ENCODE measurements at places on chromosomes 6 and 20.

DNA sequence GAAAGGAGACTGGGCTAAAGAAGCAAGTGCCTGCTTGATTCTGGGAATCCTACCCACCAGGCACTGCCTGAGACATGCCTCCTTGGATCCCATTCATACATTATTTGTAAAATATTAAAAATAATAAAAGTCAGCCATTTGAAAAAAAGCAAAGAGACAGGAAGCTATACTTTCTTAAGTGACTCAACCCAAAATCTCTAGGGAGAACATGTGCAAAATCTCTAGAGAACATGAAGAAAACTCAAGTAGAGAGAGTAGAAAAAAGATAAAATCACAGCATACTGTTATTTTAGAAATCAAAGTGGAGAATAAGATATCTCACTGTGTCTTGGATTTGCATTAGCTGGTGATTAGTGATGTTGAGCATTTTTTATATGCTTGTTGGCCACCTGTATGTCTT lies 197.2 kb upstream of the GGTLC1 start:
- DNase-seq: no peak

DNA sequence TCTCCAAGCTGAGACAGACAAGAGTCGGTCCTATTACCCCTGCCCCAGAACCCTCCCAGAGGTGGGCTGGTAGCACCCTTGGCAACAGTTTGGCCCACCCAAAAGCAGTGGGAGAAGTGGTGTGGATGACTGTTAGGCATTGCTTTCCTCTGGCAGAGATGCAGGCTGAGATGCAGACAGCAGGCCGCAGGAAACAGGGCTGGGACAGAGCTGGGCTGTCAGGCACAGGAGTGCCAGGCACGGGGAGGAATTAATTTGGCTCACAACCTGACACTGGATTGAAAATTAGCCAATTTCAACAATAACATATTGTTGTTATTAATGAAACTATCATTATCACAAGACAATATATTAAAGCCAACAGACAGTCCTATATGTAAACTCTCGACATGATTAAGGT lies 15.7 kb upstream of the SIRT5 start:
- no peak for DNase-seq

DNA sequence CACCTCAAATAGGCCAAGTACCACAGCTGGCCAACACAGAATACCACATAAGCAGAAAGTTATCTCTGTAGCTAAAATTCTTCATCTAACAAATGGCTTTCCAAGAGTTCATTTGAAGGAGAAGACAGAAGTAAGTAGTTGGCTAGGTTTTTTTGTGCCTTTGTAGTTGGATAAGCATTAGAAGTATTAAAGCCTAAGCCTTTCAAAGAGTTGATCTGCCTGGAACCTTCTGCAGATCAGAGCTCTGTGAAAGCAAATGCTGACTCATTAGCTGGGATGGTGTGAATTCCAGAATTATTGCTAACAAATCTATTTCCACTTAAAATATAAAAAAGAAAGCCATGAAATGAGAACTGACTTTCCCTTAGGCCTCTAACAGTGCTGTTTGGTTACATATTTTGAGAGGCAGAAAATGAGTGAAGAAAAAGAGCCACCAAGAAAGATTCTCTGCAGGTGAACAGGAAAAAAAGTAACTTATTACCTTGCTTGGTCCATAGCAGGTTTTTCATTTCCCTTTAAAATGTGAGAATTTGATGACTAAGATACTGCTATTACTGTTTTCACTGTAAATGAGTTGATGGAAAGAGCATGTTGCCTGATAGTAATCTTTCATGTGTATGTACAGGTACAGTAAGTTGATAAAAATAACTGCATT lies 763.2 kb upstream of the FLRT3 start:
- DNase-seq: no peak

- DNase-seq: peak; percentile 49
Observed at GRCh38 chr20:33490023-33490933, at the start of gene CBFA2T2. CBFA2T2 (plus strand) TSS chr20:33490096; CDS start chr20:33490268, 172 bp downstream.

GRCh38 chr20:18324596-18325089 lies 36.3 kb downstream of the ZNF133 start:
- no peak for DNase-seq

- no peak for DNase-seq
Observed at GRCh38 chr6:167233490-167233889, 57.6 kb upstream of the UNC93A start.

- no peak for DNase-seq
Observed at GRCh38 chr6:87697581-87698546, 4.2 kb downstream of the AKIRIN2 start.

DNA sequence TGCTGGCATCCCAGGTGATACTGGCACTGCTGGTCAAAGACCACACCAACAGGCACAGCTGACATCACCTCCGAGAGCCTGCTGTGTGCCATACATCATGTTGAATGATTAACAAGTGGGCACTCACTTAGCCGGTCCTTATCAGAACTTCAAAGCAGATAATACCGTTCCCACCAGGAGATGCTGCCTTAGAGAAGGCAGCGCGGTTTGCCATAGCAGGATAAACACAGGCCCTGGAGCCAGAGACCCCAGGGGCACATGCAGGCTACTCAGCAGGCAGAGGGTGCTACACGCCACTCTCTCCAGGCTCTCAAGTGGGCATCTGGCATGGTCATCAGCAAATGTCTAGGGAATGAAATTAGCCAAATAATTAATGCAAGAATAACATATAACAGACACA lies 86.5 kb upstream of the CST7 start:
- no peak for DNase-seq

GRCh38 chr20:57638173-57638894 lies 18.1 kb upstream of the ZBP1 start:
- no peak for DNase-seq

GRCh38 chr6:98581705-98582104 lies 252.7 kb upstream of the POU3F2 start:
- DNase-seq: no peak

- DNase-seq: peak; percentile 24
Observed at GRCh38 chr6:125357515-125358256, 55.9 kb upstream of the HDDC2 start.

Data from head of caudate nucleus (tissue), 42 donors.